Fibroblast of skin of abdomen (primary cell): ENCODE measurements at places on chromosomes 6 and 20.

DNA sequence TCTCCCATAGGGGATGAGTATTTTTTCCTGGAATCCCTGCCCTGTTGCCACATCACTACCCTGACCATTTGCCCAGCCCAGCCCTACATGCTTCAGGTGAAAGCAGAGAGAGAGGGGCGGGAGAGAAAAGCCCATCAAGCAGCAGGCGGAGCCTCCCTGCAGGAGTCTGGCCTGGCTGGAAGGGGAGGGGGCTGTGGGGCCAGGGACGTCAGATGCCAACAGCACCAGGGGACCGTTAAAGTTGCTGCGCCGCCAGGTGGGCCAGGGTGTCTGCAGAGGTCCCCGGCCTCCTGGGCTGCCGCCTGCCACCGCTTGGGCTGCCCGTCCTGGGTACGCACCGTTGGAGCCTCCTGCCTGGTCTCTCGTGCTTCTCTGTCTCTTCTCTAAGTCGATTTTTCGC, 757 bp upstream of the R3HDML start:
- no peak for DNase-seq

- DNase-seq = peak; percentile 78
These were observed 124.4 kb downstream of the TCP11 start for GRCh38 chr6:35016502-35017321.

- no peak for DNase-seq
These were observed 17.2 kb downstream of the KLHL31 start for GRCh38 chr6:53648184-53648943.

DNA sequence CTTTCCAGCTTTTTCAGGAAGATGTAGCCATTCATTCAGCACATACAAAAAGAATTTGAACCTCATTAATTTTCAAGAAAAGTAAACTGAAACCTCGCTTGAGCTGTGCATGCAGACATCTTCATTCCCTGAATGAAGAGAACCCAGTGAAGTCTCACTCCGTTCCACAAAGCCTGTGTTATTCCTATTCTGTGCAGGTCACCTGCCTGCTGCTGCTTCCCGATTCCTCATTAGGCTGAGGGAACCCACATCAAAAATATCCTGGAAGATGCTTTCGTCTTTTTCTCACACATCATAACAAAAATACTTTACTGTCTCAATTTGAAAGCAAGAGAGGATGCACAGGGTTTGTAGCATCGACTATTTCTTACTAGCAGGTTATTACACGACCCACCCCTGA, 40.1 kb downstream of the TRMT6 start:
- DNase-seq = no peak
